Epithelial cell of proximal tubule (primary cell): ENCODE measurements at places on chromosomes 1 and 21. TPM values are rescaled to one million over a fixed set of nuclear protein-coding genes. Genes with fewer than 3 reads are reported as not detected.

The OR6K3 gene
- total RNA-seq: not detected in 2 replicates

The CYP4Z1 gene
- not detected in 2 replicates for total RNA-seq

The LAPTM5 gene
- 2.2 and 2.4 TPM in 2 replicates for total RNA-seq

The FMO2 gene
- total RNA-seq: not detected in 2 replicates

The TEX38 gene
- total RNA-seq: not detected in 2 replicates

The ENAH gene
- total RNA-seq: 37.7 and 39.0 TPM in 2 replicates

The WDR4 gene
- 6.1 and 11.8 TPM in 2 replicates for total RNA-seq

The FAM163A gene
- not detected in 2 replicates for total RNA-seq
